Sciatic nerve (tissue), 2 donors: ENCODE measurements at places on chromosomes 1 and 21.

- no peak for DNase-seq
Measured at GRCh38 chr21:42731264-42732032, 78.0 kb downstream of the PDE9A start.

DNA sequence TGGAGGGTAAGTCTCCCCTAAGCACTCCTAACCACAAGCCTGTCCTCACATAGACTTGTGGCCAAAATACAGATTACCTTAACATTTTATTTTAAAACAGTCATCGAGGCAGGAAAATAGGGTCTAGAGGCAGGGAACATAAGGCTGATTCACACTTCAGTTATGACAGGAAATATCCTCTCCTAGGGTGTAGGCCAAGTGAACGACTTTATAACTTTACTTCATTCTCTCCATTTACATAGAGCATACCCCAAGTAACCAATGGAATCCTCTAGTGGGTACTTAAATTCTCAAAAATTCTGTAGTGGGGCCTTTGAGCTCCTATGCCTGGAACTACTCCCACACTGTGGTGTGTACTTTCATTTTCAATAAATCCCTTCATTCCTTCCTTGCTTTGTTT, 113.0 kb downstream of the WDR3 start:
- no peak for DNase-seq

DNA sequence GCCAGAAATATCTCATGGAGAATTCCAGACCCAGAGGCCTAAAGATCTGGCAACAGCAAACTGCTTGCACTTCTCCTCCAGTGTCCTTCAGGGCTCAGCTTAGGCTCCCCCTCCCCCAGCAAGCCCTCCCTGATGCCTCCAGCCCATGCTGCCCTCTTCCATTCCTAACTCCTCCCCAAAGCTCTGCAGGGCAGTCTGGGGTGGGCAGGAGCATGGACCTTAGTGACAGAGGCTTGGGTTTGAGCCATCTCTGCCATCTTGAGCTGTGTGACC, 436.8 kb downstream of the PTPRU start:
- DNase-seq = no peak

DNA sequence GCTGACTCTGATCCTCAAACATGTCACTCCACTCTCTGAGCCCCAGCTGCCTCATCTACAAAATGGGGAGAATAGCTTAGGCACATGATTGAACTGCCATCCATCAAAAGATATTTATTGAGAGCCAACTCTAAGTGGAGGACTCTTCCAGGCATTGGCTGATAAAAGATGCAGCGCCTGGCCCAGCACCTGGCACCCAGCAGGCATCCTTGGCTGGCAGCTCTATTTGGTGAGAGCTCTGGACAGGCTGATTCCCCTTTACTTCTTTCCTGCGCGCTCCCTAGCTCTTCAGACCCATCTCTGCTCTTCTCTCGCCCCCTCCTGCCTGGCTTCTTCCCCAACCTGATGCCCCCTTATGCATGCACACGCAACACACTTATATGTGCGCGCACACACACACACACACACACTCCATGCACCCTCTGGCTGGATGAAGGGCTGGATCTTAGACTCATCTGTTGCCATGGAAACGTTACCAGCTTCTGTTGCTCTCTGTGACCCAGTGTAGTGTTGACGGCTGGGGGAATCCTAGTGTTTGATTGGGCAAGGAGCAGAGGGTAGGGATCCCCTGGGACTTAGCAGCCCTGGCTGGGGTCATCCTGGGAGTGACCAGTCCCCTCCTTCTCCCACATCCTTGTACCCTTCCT, 49.3 kb downstream of the VWA5B1 start:
- no peak for DNase-seq
